Non-pigmented ciliary epithelial cell (primary cell): ENCODE measurements at places on chromosomes 4 and X.

DNA sequence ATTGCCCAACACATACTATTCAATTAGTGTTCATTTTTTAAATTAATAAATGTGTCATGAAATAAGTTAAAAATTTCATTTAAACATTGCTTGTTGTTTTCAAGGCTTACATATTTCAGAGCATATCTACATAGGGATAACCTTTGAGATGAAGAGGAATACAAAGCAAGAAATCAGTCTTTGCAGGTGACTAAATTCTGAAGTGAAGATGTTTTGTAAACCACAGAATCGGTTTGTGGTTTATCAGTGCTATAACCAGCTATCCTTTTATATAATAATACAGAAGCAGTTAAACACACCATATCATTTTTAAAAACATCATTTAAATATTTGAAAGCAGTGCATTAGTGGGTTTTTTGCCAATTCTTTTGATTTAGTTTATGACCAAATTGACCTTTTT lies 26.9 kb downstream of the FAM241A start:
- DNase-seq, result no peak

- DNase-seq, result no peak
Observed at GRCh38 chr4:76665153-76665552, 230.1 kb downstream of the SHROOM3 start.

GRCh38 chr4:41967392-41967791 lies 14.2 kb upstream of the DCAF4L1 start:
- no peak for DNase-seq

DNA sequence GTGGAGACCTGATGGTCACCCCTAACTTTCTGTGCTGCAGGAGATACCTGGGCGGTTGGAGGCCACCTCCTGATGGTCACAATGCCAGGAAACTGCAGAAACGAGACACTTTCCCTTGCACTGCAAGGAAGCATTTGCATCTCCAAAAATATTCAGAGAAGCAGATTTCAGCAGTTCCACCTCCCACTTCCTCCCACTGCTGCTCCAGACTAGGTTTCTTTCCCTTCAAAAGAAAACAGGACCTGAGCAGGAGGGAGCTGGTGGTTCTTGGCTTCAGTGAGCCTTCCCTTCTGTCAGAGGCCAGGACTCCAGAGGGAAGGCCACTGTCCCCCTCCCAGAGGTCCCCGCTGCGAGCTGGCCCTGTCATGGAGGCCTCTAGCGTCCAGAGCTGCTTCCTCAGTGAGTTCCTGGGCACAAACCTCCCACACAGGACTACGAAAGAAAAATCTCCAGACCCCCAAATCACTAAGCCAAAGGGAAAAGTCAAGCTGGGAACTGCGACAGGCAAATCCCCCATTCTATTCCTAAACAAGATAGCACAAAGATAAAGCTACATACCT lies 35.9 kb downstream of the GPM6B start:
- DNase-seq, result no peak

- no peak for DNase-seq
Observed at GRCh38 chr4:152971053-152971452, 34.9 kb downstream of the FHDC1 start.

DNA sequence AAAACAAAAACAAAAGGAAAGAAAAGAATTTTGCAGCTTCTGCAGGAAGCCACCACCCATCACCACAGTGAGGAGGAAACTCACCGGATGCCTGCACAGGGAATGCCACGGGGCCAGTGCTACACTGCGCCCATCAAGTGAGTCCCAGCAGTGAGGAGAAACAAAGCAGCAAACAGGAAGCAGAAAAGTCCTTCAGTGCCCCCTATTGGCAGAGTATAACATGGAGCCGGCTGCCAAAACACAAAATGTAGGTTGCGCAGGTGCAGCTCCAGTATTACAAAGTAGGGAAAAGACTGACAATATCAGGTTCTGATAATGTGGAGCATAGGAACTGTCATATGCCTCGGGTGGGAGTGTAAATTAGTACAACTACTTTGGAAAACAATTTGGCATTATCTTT lies 23.3 kb upstream of the SCML2 start:
- no peak for DNase-seq

DNA sequence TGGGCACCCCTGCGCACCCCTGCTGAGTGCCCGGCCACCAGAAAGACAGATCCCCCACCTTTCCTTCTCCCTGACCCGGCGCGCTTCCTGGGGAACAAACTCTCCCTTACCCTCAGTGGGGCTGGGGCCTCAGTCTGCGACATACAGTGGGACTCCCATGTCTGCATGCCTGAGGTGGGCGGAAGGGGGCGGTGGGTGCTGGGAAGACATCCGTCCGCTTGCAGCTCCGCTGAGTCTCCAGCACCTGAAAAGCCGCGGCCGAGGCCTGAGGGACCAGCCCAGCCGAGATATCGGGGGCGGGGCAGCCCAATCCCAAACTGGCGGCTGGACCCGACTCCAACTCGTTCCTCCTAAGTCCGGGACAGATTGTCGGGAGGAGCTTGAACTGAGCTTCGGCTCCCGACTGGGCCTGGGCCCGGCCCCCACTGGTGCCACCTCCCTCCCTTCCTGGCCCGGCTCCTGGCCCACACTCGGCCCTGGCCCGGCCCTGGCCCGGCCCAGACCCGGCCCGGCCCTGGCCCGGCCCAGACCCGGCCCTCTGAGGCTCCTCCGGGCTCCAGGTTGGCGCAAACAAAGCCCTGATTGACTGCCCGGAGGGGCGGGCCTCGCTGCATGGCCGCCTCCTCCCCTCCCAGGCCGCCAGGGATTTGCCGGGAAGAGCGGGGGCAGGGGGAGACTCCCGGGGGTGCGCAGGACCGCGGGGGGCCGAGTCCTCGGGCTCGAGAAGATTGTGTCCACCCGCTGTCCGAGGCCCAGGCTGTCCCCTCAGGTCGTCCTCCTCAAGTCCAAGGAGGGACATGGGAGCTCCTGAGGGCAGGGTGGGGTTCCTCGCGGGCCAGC lies 877 bp upstream of the SLC16A2 start:
- no peak for DNase-seq

DNA sequence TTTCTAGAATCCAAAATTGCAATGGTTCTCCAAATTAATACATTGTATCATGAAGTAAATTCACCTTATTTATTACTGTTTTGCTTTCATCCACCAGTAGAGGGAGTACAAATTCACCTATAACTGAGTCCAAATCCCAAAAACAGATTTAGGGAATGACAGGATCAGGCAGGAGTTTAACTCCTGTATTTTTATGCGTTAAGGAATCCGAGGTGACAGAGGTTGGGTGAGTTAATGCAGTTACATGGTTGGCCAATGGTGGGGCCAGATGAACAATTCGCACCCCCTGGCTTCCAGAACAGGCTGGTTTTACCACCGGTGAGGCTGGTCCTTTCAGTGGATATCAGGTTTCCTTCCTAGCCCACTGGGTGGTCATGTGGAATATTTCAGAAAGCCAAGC lies 82.4 kb downstream of the MTNR1A start:
- no peak for DNase-seq

DNA sequence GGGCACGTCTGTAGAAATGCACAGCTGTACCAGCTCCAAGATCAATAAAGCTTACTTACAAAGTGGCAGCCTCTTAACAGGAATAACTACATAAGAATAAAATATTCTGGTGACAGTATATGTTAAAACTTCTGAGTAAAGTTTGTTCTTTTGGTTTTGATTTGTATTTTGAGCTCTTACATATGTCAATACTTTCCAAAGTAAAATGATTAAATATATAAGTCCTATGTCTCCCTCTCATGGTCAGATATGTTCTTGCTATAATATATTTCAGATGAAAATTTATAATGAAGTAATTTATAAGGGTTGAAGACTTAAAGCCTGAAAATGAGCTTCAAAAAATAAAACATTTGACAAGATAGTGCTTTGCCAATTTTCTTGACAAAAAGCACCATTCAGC lies 254.4 kb downstream of the NPFFR2 start:
- DNase-seq, result peak; percentile 2

DNA sequence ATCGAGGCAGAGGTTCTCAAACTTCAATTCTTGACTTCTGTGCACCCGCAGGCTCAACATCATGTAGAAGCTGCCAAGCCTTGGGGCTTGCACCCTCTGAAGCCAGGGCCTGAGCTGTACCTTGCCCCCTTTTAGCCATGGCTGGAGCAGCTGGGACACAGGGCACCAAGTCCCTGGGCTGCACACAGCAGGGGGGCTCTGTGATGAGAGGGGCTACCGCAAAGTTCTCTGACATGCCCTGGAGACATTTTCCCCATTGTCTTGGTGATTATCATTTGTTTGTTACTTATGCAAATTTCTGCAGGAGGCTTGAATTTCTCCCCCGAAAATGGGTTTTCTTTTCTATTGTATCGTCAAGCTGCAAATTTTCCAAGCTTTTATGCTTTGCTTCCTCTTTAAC lies 4.9 kb upstream of the MAGEB17 start:
- no peak for DNase-seq

DNA sequence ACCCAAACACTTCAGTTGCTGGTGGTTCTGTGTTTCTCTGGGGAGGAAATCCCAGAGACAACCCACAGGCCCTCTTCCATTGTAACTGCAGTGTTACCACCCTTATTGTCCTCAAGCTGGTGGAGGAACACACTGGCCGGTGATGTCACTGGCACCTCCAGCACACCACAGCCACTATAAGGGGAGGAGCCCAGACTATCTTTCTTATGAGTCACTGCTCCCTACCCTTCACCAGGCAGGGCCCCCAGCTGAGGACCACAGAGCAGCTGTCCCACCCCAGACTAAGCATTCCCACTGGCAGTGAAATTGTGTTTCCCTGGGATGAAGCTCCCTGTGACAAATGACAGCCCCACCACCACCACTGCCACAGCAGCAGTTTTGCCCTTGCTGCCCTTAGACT lies 171.8 kb upstream of the FGF16 start:
- DNase-seq, result no peak

DNA sequence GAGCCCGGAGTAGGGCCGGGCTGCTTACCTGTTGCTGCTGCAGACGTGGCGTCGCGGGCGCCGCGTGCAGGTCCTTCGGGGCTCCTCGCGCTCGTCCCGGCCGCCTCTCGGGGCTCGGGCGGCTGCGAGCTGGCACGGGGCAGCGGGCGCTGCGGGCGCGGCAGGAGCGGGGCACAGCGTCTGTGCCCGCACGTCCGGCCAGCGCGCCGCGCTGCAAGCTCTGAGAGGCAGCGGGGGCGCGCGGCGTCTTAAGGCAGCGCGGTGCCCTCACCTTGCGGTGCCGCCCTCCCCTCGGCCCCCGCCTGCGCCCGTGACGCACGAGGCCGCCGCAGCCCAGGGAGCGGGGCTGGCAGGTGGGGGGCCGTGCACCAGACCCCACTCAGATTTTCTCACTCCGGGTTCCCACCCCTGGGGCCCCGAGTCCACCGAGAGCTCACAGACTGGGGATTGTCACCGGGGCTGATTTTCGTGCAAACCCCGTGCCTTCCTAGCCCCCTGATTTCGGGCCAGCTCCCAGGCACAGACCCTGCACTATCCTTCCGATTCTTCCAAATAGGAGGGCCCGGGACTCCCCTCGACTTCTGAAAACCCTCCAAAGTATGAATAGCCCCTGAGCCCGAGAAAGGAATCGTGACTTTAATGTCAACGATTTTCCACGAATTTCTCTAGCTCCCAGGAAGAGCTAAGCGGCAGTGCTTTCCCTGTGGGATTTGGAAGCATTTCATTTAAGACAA lies at the start of gene GPR101:
TSS of gene GPR101 (minus strand) at position 222 of the 734 bp plus-strand sequence. CDS start 2,321 bp downstream, outside the sequence.
- DNase-seq, result no peak

GRCh38 chr4:126779436-126780166 lies 853.2 kb upstream of the INTU start:
- DNase-seq, result no peak

GRCh38 chrX:81957900-81958545 lies 756.1 kb downstream of the SH3BGRL start:
- DNase-seq, result no peak

- no peak for DNase-seq
Observed at GRCh38 chr4:76657443-76657842, 222.4 kb downstream of the SHROOM3 start.

DNA sequence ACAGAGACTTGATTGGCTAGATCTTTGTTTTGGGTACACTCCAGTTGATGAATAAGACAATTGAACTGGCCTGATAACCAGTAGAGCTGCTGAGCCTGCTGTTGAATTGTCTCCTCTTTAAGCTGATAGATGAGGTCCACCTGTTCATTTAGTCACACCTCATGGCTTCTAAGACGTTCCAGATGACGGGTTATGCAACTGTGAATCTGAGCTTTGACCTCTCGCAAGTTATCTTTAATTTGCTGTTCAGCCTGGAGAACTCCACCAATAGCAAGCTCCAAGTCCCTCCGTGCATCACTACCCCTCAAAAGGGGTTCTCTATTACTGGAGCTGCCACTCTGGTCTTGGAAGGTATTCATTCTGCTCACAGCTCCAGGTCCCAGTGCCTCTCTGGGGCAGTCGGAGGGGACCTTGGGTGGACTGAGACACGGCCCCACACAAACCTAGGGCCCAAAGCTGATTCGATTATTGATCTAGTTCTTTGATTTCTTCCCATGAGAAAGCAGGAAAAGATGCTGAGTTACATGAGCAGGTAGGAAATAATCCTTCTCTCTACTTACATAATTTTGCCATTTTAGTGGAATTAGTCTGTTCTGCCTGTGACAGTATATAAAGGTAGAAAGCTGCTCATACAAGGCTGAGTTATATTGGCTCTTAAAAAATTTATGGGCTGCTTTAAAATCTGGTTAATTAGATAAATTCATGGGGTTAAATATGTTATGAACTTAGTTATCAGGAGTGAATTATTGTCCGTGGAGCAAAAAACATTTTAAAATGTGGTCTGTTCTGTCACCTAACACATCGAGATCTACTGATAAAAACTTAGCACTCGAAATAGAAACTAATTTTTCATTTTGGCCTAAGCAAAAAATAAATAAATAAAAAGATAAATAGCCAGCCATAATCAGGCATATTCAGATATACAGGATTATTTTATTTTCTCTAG lies 6.8 kb downstream of the MMAA start:
- no peak for DNase-seq

DNA sequence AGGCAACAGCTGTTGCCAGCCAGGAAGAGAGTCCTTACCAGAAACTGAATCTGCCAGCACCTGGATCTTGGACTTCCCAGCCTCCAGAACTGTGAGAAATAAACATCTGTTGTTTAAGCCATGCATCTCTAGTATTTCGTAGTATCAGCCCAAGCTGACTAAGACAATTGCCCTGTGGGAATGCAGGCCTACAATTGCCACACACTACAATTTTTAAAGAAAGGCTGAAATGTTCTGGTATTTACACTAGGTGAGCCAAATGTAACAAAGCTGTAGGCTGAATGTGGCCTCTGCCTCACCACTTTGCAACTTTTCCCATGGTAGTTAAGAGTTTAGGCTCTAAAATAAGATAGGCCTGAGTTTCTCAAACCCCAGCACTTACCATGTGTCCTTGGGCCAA lies 59.1 kb downstream of the SPATA18 start:
- DNase-seq, result no peak

DNA sequence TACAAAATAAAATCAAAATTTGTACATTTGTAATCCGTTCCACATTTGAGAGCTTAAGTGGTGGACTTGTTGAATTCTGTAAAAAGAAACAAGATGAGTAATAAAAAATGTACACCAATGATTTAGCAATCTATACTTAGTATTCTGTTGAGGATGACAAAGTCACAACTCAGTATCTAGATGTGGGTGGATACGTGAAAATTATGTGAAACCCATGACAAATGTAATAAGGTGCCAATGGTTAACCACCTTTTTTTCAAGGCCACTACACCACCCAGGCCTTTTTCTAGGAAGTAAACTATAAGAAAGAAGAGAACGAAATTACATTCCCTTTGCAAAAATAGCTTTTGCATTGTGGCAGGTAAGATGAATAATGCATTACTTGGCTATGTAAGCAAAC lies 77.0 kb downstream of the ATP8A1 start:
- DNase-seq, result no peak
